ENCODE measurements at places on chromosomes 13 and 19. TPM values are rescaled to one million over a fixed set of nuclear protein-coding genes. Genes with fewer than 3 reads are reported as not detected.

Gene GJB6
- total RNA-seq = not detected

Gene LILRB4
- total RNA-seq = not detected

Gene CGB7
- total RNA-seq = 0.77 TPM

Gene CGB1
- not detected for total RNA-seq

Gene ZNF471
- 0.08 TPM for total RNA-seq

Gene C19orf73
- total RNA-seq = 2.1 TPM

Gene CD33
- not detected for total RNA-seq
